NCI-H1436 treated with DMSO at 0.1 percent for 48 hours (cell line): ENCODE measurements at places on chromosomes 4 and X.

DNA sequence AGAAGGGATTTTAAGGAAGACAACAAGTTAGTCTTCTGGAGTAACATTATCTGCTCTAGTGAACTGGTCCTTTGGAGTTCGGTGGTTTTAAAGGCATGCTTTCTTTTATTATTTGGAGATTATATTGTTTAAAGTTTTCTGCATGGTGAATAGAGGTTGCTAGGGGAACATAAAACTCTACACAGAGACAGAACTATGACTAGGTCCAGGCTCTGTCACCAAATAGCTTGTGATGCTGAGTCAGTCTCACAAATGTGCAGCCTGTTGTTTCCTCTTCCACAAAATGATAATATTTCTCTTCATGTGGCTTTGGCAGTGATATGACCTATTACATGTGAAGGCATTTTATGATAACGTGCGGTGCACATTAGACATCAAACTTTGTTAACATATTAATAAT lies 132.6 kb downstream of the PACRGL start:
- no peak for DNase-seq

DNA sequence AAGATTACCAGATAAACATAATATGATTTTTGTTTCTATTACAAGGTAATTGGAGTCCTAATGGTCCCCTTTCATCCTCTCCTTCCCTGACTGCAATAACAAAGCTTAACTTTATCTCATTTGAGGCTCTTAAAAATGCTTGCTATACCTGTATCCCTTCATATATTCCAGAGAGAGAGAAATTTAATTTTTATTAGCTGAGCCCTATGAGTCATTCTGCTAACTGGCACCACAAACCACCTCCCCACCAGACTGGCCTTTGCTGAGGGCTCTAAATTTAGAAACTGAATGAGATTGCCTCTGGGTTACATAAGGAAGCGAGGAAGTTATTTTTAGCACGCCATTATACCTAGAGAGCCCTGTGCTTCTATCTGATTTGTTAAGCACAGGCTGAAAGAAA lies 27.4 kb downstream of the CBLL2 start:
- DNase-seq = peak; percentile 69

- no peak for DNase-seq
Observed at GRCh38 chr4:114807759-114808404, 209.3 kb downstream of the UGT8 start.

- DNase-seq = no peak
Observed at GRCh38 chr4:144701683-144702233, 55.8 kb downstream of the HHIP start.

GRCh38 chr4:151324752-151325110 lies 674 bp downstream of the SH3D19 start:
- DNase-seq = no peak

DNA sequence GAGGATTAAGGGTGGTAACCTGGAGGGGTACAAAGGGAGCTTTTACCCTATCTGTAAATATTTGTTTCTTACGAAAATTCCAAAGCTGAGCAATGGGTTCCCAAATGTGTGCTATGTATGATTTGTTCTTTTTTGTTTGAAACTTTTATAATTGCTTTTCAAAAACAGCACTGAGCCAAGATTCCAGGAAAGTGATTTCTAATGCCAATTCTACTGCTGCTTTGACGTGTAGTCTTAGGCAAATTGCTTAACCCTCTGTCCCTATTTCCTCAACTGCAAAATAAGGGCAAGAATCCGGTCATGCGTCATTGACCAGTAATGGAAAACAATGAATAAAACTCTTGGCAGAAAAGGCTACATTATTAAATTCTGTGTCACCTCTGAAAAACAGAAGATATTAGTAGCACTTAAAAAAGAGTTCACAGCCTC lies 454.7 kb downstream of the IL15 start:
- no peak for DNase-seq

DNA sequence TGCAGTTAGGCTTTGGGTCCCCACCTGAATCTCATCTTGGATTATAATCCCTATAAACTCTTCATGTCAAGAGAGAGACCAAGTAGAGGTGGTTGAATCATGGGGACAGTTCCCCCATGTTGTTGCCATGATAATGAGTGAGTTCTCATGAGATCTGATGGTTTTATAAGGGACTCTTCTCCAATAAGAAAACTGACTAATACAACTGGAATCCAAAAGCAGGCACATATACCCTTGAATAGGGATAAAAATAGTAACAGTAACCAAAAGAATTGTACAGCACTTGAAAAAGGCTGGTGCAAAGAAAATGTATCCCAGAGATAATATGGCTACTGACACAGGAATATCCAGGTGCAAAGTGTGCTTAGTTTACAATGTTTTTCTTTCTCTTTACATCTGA lies 351.5 kb upstream of the MAD2L1 start:
- DNase-seq = no peak

DNA sequence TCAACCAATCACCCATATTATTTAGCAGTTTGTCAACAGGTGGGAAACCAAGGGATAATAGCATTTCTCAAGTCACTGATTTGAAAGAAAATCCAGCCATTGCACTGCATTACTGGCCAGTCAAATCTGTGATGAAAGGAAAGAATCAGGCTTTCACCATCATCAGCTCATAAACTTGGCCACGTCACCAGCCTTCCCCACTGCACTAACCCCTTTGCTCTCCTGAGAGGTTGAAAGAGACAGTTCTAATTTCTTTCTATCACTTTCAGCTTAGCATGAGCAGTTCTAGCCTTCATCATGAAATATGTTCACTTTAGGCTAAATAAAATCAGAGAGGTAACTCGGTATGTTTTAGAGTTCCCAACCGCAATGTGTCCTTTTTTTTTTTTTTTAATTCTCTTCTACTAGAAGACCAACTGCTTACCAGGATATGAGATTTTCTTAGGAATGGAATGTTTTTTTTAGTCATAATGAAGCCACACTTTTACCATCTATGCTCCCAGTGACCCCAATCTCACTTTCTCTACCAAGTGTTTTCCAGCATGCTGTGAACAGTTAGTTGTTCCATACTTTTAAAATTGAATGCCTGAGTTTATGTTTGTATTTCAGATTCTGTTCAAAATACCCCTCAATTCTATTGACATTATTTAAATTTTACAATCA lies 55.7 kb upstream of the SLC7A11 start:
- no peak for DNase-seq

GRCh38 chr4:110501826-110502225 lies 25.9 kb downstream of the ENPEP start:
- no peak for DNase-seq

GRCh38 chr4:86970447-86971354 lies 35.9 kb downstream of the AFF1 start:
- DNase-seq = no peak

DNA sequence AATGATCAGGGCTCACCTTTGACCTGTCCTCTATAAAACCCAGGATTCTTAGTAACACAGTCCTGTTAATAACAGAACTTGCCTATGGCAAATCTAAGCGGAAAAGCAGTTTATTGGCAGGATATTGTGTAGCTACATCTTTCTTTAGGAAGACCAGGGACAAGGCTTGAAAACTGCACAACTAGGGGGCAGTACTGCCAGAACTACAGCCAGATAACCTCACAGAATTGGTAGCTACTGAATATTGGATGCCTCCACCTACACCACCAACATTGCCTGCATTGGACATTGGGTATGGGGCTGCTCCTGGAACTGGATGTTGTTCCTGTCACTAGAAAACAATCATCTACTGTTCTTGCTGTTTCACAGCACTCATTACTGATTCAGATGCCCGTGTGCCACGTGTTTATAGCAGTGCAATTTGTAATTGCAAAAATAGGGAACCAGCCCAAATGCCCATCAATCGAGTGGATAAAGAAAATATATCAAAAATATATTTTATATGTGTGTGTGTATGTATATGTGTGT lies 47.4 kb downstream of the REPS2 start:
- DNase-seq = no peak

DNA sequence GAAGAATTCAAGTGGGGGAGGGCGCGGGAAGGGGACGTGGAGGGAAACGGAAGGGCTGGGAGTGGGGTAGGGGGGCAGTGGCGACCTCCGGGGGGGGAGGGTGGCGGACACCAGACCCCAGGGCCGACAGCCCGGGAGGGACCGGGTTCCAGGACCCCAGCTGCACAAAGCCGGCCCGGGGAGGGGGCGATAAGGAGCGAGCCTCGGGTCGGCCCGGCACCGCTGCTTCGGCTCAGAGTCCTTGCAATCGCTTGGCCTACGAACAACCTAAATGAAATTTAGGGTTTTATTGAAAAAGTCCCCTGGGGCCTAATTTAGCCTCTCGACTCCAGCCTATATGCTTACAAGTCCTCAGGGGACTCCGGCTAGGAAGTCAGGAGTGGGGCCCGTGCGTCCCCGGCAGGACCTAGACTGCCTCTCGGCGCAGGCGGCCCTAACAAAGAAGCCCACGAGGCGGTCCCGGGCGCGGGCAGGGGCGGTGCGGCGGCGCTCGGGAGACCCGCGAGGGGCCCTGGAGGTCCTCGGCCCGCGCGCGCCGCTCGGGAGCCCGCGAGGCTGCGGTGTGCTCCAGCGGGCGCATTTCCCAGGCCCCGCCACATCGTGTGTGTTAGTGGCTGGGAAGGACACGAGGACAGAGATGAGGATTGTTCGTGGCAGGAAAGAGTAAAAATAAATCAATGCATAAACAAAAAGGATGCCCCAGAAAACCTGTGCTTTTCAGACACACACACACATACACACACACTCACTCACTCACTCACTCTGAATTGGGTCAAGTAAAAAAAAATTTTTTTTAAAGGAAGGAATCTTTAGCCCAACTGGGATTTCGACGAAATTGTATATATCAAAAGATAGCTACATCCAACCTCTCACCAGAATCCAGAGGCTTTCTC lies 70.0 kb downstream of the MGST2 start:
- peak; percentile 2 for DNase-seq

GRCh38 chr4:142284402-142285221 lies 561.5 kb downstream of the INPP4B start:
- DNase-seq = no peak

GRCh38 chr4:26281881-26282280 lies 38.9 kb upstream of the RBPJ start:
- DNase-seq = no peak

DNA sequence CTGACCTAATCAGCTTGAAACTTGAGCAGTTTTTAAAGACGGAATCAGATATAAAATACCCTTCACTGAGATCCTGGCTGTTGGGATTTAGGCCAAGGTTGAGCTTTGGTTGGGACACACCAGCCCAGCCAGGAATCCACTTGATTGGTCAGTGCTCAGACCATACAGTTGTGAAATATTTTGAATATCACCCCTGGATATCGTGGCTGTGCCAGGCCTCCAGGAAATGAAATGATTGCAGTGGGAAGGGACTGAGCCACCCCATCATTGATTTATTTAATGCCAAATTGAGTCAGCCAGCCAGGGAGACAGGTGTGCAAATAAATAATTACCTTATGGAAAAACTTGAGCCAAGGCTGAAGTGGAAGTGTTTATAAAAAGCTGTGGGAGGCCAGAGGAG lies 128.4 kb upstream of the SCML1 start:
- DNase-seq = no peak

GRCh38 chr4:8156617-8157016 lies 2.0 kb downstream of the ABLIM2 start:
- DNase-seq = no peak

DNA sequence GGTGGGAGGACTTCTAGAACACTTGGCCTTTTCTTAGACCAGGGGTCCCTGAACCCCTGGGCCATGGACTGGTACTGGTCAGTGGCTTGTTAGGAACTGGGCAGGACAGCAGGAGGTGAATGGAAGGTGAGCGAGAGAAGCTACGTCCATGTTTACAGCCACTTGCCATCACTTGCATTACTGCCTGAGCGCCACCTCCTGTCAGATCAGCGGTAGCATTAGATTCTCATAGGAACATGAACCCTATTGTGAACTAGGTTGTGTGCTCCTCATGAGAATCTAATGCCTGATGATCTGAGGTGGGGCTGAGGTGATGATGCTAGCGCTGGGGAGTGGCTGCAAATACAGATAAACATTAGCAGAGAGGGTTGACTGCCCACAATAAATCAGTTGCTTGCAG lies 100.9 kb upstream of the IGFBP7 start:
- DNase-seq = no peak

- DNase-seq = no peak
Observed at GRCh38 chrX:81257817-81258216, 55.9 kb downstream of the SH3BGRL start.

- DNase-seq = no peak
Observed at GRCh38 chr4:94497690-94498089, 45.9 kb downstream of the PDLIM5 start.

DNA sequence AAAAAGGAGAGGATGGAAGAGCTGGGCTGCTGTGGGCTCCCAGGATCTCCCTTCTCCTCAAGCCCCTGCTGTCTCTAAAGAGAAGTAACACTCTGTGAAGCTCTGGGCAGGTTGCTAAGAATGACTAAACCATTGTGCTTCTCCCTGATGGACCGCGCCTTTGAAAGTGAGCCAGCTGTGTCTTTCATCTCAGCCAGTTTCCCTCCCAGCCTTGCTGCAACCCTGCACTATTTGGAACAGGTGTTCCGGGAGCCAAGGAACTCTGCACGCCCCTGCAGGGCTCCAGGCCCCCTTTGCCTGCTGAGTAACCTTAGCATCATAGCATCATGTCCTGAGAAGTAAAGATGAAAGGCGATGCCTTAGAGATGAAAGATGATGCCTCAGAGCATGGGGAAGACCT lies 39.7 kb downstream of the SMIM20 start:
- no peak for DNase-seq

DNA sequence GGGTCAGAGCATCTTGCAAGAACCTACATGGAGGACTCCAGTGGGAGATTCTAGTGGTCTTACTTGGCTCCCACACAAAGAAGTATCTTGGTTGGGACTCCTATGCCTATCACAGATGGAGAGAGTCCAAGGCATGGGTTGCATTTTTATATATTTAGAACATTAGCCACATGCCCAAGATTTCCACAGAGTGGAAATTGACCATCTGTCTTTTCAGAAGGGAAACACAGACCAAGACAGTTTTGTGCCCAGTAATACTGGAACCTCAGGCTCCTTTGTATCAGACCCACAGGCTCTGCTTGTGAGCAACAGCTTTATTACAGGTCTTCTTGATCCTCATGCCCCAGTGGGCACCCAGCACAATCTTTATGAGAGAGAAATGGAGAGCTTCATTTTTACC lies 43.6 kb downstream of the PAGE2 start:
- DNase-seq = no peak

DNA sequence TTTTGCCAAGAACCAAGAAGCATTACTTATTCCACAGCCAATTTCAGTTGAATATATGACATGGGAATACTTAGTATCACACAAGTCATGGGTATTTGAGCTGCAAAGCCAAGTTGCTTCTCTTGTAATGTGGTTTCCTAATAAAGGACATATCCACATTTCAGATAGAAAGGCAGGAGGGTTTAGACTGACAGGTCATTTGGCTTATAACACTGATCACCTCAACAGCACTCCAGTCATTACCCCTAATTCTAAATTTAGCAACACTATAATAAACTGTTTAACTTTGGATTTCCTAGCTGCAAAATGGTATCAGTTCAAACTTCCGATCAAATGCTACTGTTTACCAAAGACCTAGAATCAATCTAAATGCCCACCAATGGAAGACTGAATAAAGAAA lies 114.0 kb upstream of the FTHL17 start:
- no peak for DNase-seq

DNA sequence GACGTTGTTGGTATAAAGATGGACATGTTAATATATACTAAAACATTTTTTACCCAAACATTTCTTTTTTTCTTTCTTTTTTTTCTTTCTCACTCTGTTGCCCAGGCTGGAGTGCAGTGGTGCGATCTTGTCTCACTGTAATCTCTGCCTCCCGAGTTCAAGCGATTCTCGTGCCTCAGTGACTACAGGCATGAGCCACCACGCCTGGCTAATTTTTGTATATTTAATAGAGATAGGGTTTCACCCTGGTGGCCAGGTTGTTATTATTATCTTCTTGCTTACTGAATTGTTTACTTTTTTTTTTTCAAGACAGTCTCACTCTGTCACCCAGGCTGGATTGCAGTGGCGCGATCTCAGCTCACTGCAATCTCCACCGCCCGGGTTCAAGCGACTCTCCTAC lies 68.8 kb downstream of the HOPX start:
- DNase-seq = no peak
